B cell (primary cell): ENCODE measurements at places on chromosomes 12 and 14.

- DNase-seq, result no peak
These were observed 57.9 kb downstream of the RFLNA start for GRCh38 chr12:124352839-124353238.

DNA sequence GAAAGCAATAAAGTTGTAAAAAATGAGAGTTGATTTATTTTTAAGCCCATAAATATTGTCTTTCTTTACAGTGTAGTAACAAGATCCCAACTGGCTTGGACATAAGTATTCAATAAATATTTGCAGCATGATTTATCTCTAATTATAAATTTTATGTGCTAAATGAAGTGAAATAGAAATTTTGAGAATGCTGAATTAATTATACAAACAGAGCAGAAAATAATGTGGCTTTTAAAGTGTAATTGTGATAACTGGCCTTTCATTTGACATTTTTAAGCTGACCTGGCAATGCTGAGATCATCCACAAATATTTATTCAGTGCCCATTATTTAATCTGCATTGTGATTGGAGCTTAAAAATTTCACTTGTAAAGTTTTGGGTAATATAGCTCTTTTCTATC is 201.6 kb upstream of the NAV3 start:
- no peak for DNase-seq

DNA sequence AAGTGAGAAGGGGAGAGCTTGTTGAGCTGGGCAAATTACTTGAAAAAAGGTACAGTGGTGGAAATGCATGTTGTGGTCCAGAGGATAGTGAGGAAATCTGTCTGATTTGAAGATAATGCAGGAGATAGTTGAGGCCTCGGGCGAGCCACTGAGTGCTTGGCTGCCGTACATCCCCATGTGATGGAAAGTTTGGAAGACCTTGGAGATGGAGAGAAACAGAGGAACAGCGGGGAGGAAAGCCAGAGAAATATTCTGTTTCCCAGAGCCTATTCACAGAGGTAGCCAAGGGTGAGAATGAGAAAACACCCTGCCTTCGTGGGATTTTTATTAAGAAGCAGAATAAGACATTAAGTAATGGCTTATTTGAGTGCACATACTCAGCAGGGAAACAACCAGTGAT is 498.2 kb downstream of the BCL11B start:
- DNase-seq, result no peak

DNA sequence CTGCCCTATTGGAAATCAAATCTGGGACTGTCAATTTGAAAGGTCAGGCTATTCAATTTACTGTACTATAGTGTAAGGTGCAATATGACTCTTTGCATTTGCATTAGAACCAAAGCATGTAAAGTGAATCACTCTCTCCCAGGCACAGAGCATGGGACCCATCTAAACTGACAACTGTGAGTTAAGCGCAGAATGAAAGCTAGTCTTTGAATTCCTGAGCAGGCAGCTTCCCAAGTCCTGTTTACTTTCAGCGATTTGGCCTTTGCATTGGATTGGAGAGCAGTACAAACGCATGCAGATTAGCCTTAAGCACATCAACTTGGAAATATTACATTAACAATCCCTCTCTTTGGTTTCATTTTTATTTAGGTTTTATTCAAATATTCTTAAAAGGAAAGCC is 74.6 kb downstream of the RERG start:
- DNase-seq, result no peak

DNA sequence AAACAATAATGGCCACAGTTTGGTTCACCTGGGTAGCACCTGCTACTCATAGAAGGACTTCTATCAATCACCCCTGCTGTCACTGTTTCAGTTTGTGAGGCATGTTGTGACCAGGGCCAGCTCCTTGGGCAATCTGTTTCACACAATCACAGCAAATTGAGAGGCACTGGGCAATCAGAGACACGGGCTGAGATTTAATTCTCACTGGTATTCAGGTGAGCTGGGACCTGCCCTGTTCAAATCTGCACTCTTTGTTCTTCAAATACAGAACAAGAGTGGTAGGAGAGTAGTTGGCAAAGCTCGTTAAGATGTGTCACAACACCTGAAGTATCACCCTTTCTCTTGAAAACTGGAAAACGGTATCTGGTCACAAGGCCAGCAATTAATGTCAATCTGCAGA is 57.8 kb upstream of the NAP1L1 start:
- DNase-seq, result no peak

DNA sequence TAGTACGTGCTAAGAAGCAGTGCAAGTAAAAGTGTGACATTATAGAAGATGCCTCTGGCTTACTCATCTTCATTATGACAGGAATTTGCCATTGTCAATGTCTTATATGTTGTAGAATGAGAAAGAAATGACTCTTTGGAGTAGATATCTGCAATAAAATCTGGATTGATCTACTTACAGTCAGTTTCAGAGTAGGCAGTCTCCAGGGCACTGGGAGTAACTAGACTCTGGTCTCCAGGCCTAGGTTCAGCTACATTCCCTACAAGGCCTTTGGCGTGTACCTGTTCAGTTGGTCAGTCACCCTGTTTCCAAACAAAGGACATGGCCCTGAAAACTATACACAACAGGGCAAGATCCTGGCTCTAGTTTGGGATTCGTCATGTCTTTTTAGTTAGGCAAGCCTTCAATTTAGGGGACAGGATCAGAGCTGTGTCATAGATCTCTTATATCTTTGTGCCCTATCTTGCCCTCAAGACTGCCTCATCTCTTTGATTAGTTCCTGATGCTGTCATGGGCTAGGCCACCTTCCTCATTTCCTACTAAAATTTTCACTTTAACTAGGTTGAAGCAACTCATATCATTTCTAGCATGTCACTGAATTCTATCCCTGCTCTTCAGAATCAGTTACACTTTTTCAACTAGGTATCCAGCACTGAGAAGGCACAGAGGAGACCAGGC is 410.0 kb downstream of the RAD51B start:
- no peak for DNase-seq

DNA sequence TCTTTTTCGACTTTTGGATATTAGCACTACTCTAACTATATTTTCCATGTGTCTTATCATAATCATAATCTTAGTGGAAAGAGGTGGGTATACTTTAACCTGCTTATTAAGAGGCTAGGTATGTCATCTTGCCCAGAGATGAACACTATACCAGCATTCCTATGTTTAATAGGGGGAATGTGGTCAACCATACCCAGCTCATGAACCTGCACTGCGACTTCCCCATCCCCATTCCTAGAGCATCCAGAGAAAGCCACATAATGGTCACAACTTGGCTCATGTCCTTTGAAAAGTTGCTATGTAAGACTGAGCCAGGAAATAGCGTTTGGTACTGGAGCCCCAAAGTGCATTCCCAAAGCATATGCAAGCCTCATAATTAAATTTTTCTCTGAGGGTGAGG is 55.2 kb downstream of the TMCC3 start:
- no peak for DNase-seq

DNA sequence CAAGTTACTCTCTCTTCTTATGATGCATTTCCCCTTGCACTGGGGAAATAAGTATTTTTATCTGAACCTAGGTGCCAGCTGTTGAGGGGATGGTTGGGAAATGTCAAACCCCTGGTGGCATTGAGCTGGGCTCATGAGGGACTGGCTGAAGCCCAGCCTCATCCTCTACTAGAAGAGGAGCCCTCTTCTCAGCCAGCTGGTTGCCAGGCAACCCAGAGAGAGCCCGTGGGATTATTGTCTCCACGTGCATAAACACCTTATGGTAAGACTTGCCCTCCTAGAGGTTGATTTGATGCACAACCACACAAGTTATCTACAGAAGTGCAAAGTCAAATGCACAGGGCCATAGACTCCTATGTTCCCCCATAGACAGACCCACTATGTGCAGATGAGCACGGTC is 89.8 kb downstream of the WSCD2 start:
- no peak for DNase-seq

GRCh38 chr12:112463478-112463877 is 44.7 kb downstream of the PTPN11 start:
- no peak for DNase-seq

DNA sequence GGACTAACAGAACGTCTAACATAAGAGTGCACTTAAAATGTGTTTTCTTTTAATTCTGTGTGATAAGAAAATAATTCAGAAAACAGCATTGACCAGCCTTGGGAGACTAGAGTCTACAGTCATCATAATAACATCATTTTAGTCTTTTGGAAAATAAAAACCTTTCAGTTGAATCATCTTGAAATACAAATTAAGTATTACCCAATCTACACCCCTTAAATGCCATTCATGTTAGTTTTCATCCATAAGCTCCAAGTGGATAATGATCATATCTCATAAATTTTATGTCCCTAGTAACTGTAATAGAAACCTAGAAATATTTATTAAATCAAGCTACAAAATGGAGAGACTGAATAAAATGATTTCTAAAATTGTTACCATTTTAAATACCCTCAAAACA is 32.4 kb downstream of the EPS8 start:
- DNase-seq, result no peak

- DNase-seq, result no peak
These were observed 903 bp upstream of the NT5DC3 start for GRCh38 chr12:103841690-103842584.

DNA sequence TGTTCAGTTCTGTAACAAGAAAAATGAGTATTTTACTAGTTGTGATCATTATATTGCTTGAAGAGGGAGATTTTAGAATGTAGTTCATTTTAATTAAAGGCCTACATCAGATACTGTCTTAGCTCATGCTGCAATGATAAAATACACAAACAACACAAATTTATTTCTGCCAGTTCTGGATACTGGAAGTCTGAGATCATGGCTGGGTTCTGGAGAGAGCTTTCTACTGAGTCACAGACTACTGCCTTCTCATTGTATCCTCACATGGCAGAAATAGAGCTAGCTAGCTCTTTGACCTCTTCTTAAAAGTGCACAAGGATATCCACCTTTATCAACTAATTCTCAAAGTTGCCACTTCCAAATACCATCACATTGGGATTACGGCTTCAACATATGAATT is 53.8 kb downstream of the MIS18BP1 start:
- no peak for DNase-seq

DNA sequence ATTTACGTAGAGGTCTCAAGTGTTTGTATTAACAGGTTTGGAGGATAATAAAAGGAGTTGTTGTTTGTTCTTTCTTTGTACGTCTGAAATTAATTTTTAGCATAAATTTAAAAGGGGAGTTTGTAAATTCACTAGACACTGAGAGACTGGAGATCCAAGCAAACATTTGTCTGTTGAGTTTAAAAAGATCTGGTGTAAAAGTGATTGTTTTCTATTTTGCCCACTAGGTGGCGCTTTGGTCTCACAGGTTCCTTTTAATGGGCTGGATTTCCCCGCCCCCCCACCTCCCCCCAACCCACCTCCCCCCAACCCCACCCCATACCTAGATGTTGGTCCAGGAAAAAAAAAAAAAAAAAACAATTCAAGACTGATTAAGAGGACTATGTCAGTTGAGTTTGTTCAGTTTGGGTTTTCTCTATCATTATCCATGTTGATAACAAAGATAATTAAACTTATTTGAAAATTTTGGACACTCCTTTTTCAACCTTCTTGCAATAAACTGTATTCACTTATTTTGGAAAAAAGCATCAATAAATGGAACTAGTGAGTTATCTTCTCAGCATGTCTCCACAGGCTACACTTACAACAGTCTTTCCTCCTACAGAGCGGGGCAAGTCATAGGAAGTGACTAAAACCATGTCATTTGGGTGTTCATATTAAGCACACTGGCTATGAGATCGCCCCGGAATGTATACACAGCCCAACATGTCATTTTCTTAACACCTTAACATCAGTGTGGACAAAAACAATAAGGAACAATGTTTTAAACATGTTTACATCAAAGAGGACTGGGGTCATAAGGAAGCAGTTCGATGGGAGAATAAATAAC is 841.1 kb downstream of the NRXN3 start:
- peak; percentile 7 for DNase-seq

GRCh38 chr14:77091518-77091917 is 6.5 kb upstream of the CIPC start:
- no peak for DNase-seq

GRCh38 chr14:36656687-36657398 is 4.8 kb upstream of the PAX9 start:
- DNase-seq, result no peak

DNA sequence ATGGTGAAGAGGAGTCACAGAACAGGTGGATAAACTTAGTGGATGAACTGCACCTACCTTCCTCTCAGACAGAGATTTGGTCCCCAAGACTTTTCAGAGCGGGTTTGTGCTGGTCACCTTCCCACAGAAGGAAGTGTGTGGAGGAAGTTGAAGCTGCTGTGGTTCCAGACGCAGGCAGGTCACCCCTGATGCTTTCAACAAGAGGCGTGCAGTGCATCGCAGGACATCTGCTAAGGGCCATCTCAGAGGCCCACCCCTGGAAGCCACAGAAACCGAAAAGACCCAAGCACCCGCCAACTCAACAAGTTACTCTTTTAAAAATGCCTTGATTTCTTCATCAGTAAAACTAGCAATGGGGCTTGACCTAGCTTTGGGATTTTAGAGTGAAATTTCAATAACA is 1.0 kb upstream of the GPX2 start:
- DNase-seq, result no peak

DNA sequence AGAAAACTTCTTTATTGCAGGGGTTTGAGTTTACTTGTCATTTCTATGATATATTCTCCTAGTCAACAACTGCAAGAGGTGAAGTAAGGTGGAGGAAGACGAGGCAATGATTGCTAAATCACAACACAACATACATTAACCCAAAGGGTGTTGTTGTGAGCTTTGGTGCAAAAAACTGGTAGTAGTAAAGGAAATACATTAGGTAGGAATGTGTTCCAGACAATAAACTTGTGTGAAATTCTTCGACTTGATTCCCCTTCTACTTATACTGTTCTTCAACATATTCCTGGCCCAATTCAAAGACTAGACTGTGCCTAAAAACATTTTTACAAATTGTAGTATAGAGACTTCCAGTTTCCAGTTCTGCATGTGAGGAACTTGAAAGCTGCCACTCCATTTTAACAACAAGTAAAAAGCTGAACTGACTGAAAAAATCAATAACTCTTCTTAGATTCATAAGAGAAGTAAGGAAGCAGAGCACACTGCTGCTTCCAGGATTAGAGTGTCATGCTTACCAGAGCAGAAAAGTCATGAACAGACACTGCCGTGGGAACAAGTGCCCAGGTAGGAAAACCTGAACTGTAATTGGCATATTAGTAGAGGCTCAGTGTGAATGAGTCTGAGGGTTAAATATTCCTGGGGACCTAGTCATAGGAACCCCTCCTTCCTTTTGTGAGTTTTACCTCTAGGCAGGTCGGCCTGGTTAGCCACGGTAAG is 22.2 kb downstream of the COX8C start:
- DNase-seq, result no peak

DNA sequence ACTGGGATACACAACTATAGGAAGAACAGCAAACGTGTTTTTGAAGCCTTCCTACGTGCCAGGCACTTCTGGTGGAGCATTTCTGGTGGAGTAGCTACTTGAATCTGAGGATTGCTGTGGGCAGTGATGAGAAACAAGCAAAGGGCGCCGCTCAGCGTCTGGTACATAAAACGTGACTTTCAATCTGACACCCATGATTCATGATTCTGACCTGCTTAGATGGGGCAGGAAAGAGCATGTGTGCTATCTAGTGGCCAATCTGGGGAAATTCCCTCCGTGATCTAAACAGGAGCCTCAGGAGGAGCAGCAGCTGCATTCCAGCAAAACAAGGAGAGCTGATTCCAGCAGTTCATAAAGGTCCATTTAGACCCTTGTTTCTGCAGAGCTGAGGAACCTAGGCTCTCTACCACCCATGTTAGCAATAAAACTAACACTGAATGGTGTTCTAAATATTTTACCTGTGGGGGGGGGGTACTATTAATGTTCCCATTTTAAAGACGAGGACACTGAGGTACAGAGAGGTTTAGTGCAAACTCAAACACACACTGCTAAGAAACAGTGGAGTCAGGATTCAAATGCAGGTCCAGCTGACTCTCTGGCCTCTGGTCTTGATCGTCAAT is 37.8 kb downstream of the PAH start:
- peak; percentile 23 for DNase-seq
